Cardiac septum (tissue), 1 donor: ENCODE measurements at places on chromosomes 4 and X. TPM values are rescaled to one million over a fixed set of nuclear protein-coding genes. Genes with fewer than 3 reads are reported as not detected.

The ZGRF1 gene
- total RNA-seq: 2.8 TPM

The PRR32 gene
- 0.89 TPM for total RNA-seq

- DNase-seq: no peak
Measured at GRCh38 chrX:139091878-139092277, 380.4 kb upstream of the FGF13 start.

DNA sequence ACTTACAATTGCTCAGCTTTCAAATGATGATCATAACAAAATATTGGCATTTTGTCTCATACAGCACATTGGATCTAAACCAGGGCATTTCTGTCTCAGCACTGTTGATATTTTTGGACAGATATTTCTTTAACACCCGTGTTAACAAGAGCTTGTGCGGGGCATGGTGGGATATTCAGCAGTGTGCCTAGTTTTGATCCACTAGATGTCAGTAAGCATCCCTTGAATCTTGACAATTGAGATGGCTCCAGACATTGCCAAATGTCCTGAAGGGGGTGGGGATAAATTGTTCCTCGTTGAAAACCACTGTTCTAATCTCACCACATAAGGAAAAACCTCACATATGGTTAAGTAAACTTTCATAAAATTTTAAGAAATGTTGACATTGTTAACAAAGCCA is 806.3 kb downstream of the STIM2 start:
- no peak for DNase-seq

DNA sequence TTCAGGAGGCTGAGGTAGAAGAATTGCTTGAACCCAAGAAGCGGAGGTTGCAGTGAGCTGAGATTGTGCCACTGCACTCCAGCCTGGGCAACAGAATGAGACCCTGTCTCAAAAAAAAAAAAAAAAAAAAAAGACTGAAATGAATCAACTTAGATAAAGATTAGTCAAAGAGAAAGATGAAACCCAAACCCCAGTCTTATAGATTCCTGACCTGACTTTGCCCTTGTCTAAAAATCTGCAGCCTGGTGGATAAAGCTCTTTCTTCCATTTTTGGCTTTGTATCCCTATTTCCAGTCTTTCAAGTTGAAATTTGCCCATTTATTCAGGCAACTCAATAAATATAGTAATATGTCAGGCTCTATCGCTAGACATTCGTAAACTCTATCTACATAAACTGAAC is 39.3 kb upstream of the SPINK2 start:
- no peak for DNase-seq

GRCh38 chr4:108053251-108053711 is 63.6 kb downstream of the HADH start:
- no peak for DNase-seq
